Airway epithelial cell (primary cell): ENCODE measurements at places on chromosomes 6 and 20. TPM values are rescaled to one million over a fixed set of nuclear protein-coding genes. Genes with fewer than 3 reads are reported as not detected.

Gene GSTA2
- total RNA-seq = not detected in 2 replicates

Gene ID4
- total RNA-seq = 1.3 and 2.1 TPM in 2 replicates

Gene C6orf58
- total RNA-seq = not detected in 2 replicates

Gene FAM209B
- total RNA-seq = 0.49 TPM in 1 of 2 replicates, not detected in the other

Gene OR12D3
- not detected in 2 replicates for total RNA-seq

Gene SGK2
- not detected in 2 replicates for total RNA-seq

Gene NEDD9
- total RNA-seq = 6.5 and 9.5 TPM in 2 replicates

Gene TRAPPC3L
- not detected in 2 replicates for total RNA-seq

Gene GINS1
- 12.6 and 15.2 TPM in 2 replicates for total RNA-seq
